Stimulated activated CD4-positive, alpha-beta T cell treated with anti-CD3 and anti-CD28 coated beads, Interleukin-4, amount 100 ng/mL, for 4 hours (primary cell): ENCODE measurements at places on chromosomes 7 and 10.

- no peak for DNase-seq
Observed at GRCh38 chr10:132974249-132974796, 32.0 kb upstream of the CFAP46 start.

DNA sequence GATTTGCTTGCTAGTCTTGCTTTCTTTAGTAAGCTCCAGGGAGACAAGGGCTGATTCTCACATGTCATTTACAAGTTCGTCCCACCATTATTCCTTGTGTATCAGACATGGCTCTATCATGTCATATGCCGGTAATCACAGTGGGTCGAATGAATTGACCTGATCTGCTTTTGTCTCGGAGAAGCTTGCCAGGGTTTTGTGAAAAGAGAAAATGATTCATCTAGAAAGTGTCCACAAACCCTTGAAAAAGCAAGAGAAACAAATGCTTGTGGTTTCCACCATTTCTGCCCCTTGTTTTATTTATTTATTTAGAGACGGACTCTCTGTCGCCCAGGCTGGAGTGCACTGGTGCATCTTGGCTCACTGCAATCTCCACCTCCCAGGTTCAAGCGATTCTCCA, 278.5 kb downstream of the TCF7L2 start:
- DNase-seq = no peak

GRCh38 chr10:74483356-74483755, 332.3 kb downstream of the ADK start:
- DNase-seq = no peak

GRCh38 chr7:22291977-22292376, 65.0 kb downstream of the RAPGEF5 start:
- DNase-seq = no peak

DNA sequence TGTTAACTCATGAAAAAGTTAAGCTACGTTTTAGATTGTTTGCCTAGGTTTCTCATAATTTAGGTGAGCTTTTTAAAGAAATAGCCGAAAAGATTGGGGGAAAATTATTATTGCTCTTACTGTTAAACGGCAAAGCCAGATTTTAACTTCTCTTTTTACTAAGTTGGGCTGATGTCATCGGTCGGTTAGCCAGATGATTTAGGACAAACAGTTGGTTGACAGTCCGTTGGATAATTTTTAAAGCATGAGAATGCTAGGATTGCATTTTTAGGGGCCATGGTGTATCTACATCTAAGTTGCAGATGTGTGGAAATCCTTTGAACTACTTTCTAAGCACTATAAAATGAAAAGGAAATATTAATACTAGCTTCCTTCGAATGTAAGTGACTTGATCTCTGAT, 280.9 kb upstream of the AKR1E2 start:
- no peak for DNase-seq

GRCh38 chr7:47370461-47371042, 211.4 kb downstream of the TNS3 start:
- DNase-seq = no peak

DNA sequence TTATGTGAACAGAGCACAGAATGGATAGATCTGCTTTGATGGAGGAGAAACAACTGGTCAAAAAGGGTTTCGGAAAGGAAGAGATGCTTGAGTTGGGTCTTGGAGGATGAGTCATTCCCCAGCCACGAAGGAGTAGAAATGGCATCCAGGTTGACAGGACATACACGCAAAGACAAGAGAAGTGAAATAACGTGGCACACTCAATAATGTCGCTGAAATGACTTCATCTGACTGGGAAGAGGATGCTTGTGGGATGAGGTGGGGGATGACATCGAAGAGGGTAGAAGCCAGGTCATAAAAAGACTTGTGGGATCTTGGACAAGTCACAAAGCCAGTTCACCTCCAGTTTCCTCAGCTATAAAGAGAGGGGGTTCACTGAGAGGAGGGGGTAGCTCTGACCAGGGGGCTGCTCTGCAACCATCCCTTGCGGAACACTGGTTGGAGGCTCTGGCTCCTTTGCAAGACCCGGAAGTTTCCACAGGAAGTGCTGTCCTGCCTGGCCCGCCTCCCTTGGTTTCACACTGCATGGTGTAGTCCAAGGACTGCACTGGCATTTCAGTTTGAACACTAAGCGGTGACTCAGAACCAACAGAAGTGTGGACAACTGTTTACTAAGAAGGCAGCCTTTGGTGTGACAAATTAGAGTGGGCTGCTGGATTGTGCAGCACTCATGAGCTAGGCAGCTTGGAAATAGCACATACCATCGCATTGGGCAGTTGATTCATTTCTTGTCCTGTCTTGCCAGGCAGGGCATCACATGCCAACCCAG, 189.9 kb upstream of the ADO start:
- no peak for DNase-seq

DNA sequence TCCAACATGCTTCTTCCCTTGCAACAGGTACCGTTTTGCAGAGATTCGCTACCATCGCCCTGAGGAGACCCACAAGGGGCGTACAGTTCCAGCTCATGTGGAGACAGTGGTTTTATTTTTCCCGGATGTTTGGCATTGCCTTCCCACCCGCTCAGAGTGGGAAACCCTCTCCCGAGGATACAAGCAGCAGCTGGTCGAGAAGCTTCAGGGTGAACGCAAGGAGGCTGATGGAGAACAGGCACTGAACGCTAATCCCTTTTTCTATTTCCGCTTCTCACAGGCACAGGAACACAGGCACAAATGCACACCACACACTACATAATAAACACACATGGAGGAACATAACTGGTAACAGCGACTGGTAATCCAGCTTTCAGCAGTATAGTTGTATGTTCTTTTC, 35.2 kb downstream of the CCAR1 start:
- DNase-seq = no peak

- DNase-seq = no peak
Observed at GRCh38 chr10:59611048-59611447, 98.6 kb downstream of the SLC16A9 start.

- DNase-seq = no peak
Observed at GRCh38 chr7:149767068-149767467, 6.3 kb downstream of the ZNF467 start.

DNA sequence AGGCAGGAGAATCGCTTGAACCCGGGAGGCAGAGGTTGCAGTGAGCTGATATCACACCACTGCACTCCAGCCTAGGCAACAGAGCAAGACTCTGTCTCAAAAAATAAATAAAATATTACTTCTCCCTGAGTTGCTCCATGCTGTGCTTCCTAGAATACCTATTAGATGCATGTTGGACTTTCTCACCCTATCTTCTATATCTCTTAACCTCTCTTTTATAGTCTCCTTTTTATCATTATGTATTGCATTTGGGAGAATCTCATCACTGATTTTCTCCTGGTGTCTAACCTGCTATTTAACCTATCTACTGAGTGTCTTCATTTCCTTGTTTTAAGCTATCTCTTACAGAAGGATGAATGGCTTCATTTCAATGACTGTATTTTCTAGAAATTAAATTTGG, 32.1 kb upstream of the NANOS1 start:
- DNase-seq = no peak

- DNase-seq = no peak
Observed at GRCh38 chr7:28879105-28879504, 79.0 kb downstream of the TRIL start.

DNA sequence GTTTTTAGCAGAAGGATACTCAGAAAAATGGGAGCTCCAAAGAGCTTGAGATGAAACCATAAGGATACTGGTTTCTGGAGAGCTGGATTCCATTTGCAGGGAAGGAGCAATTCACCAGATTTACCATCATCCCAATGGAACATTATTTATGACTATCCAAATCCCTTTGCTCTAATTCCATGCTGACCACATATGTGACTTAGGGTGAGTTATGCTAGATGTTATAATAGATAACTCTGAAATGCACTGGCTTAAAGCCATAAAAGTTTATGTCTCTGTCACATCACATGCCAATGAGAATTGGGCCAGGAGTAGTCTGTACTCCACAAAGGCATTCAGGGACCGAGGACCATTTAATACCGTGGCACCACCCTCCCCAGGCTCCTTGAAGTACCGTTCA, 185.2 kb downstream of the SKIDA1 start:
- DNase-seq = no peak

GRCh38 chr10:17673471-17674061, 29.6 kb downstream of the STAM start:
- DNase-seq = no peak

DNA sequence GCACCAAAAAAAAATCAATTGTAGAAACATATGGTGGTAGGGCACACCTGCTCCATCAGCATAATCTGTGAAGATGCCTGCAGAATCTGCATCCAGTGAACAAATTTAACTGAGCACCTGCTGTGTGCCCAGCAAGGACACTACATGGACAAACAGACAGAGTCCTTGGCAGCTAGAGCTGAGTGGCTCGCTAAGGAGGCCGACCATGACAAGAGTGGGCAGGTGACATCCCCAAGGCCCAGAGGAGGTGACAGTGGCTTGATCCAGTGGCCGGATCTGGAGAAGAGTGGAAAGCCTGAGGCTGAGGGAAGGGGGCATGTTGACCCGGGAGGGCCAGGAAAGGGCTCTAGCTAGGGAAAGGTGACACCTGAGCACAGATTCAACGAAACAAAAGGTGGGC, 68.1 kb downstream of the MAD1L1 start:
- DNase-seq = no peak

DNA sequence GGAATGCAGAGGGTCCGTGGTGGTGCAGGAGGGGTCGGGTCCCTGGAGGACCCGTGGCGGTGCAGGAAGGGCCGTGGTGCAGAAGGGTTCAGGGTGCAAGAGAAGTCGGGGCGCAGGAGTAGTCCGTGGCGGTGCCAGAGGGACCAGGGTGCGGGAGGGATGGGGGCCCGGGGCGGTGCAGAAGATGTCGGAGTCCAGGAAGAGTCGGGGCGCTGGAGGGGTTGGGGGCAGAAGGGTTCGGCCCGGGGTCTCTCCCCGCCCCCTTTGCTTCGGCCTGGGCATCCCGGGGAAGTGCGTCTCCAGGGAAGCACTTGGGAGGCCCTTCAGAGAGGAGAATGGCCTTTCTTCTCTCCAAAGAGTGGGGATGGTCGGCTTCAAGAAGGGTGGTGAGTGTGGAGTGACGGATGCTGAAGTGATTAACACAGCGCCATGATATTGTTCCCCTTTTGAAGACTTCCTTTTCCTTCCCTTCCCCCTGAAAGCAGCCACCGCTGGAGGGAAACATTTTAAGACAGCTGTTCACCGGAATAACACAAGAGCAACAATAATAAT, 997 bp downstream of the WDR37 start:
- DNase-seq = no peak

DNA sequence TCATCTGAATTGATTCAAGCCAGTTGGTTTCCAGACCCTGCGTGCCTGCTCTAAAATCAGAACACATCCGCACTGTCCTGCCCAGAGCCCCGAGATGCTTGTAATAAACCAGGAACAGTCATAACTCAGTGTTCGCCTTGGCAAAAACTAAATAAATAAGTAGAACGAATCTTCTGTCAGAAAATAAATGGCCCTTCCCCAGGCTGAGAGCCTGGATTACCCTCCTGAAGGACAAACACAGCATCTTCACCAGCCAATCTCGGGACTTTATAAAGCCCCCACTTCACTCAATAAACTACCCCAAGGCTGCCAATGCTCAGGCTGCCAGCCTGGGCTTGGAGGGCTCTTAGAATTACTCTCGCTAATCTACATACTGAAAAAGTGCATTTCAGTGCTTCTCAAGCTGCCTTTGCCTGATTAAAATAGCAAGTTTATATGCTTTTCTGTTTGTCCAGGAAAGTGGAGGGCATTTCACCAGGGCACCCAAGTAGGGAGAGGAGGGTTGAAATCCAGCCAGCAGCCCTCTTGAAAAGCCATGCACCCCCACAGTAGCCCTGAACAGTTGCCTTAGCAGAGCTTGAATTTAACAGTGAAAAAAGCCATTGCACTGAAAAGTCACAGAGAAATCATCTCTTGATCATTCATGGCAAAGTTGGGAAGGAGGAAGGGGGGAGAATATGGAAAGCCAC, 136.6 kb downstream of the CALN1 start:
- no peak for DNase-seq

DNA sequence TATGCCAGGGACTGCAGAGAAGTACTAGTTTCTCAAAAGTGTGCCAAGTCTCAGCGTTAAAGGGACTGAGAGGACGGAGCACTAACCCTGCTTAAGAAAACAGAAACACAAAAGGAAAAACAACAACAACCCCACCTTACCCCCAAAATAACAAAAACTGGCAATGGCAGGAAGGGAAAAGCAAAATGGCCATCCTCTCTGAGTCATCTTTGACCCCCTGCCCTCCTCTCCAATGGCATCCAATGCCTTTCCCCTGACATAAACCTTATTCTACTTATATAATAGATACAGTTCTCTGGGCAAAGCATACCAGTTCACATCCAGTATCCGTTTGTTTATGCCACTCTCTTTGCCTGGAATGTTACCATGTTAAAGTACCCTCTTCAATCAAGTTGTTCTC, 1.6 kb downstream of the POLR1F start:
- no peak for DNase-seq

GRCh38 chr7:131521651-131522163, 34.7 kb downstream of the PODXL start:
- no peak for DNase-seq

DNA sequence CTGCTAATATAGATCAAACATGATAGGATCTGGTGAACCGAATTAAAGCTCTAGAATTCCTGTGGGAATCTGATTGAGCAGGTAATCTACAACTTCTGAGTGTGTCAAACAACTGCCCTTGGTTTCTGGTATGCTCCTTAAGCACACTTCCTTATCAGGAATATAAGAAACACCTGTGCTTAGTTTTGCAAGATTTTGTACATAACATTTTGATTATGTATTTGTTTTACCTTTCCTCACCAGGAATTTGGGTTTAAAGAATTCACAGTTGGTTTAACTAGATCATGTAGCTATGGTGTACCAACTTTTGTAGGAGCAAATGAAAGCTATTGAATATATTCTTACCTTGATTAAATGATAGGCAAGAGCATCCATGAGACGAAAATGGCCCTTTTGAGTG, 40.6 kb downstream of the MCU start:
- DNase-seq = no peak

DNA sequence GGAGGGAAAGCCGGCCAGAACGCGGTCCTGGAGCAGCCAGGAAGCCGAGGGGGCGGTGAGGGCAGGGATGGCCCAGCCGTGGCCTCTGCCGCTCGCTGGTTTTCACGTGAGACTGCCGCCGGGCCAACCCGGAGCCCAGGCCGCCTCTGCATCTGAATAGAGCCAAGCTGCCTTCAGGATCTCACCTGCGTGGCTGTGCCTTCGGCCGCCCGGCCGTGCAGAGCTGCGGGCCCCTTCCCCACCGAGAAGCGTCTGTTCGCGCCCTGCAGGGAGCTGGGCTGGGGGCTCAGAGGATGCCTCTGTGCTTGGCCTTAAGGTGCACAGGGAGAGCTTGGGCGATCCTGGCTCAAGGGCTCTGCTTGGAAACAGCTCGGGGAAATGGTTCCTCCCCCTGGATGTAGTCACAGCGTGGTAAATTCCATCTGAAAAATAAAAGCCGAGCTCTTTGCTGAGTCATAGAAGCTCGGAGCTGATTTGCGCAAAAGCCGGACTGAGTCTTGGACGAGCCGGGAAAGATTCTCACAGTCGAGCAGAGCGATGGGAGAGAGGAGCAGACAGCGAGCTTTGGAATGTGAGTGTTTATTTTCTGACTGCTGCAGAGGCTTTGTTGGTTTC, at the start of gene JAKMIP3:
Gene JAKMIP3 (plus strand): TSS at position 456 of the 615 bp plus-strand sequence. CDS start 38,863 bp downstream, outside the sequence.
- no peak for DNase-seq

GRCh38 chr7:129898502-129899160, 54.1 kb downstream of the UBE2H start:
- no peak for DNase-seq
